ENCODE measurements at places on chromosomes 7 and 10. TPM values are rescaled to one million over a fixed set of nuclear protein-coding genes. Genes with fewer than 3 reads are reported as not detected.

MYL10 gene
- not detected for total RNA-seq

DNA sequence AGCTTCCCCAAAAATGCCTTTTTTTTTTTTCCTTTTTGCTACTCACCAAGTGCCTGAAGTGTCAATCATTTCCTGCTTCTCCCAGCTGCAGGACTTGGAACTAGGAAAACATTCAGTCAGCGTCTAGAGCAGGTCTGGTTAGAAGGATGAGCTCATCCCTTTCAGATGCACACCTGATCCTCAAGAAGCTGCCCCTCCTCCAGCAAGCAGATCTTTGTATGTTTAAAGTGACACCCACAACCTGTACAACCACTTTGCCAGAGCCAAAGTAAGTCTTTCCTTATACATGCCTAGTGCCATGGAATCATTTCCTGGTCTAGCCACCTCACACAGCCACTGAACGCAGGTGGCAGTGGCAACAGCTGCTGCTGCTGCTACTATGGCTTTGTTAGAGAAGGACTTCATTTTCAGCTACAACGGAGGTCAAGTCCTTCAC lies 10.4 kb upstream of the USP54 start:
- peak; percentile 63 for DNase-seq

- DNase-seq = no peak
These were observed 68.5 kb downstream of the CCDC71L start for GRCh38 chr7:106592282-106593027.

DNA sequence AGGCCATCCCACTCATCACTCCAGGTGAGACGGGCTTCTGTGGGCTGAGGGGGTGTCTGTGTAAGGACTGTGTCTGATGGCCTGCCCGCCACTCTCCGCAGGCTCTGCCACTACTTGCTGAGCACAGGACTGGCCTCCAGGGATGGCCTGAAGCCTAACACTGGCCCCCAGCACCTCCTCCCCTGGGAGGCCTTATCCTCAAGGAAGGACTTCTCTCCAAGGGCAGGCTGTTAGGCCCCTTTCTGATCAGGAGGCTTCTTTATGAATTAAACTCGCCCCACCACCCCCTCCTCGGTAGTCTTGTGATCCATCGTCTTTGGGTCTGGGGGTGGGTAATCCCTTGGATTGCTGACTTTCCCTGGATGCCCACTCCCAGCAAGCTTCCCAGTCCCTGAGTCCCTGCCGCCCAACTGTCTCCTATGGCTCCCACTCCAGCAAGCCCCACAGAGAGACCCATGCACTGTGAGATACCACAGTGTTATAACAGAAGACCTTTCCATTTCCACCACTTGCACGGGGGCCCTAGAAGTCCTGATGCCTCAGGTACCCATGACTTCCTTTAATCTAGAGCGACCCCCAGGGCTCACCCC lies 4.7 kb downstream of the FXYD4 start:
- no peak for DNase-seq

GRCh38 chr7:134587750-134588149 lies 38.8 kb downstream of the AKR1B15 start:
- DNase-seq = no peak

DNA sequence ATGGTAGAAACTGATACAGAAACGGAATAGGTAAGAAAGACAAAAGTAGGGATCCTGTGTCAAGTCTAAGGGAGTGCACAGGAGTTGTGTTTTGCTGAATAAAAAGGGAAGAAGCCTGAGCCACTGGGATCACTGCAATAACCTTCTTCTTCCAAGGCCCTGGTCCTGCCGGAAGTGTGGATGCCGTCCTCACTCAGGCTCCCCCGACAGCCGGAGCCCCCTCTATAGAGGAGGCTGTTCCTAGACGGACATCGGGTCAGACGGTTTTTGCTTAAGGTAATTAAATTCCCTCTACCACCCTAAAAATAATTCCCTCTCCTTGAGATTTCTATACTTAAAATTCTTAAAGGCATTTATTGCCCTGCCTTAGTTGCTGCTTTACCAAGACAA lies 566.9 kb downstream of the PTPRN2 start:
- DNase-seq = no peak

IL6 gene
- 2.0 TPM for total RNA-seq

GRCh38 chr10:45471059-45471458 lies 97.0 kb downstream of the ALOX5 start:
- no peak for DNase-seq

ANAPC16 gene
- total RNA-seq = 280 TPM

GRCh38 chr7:108051454-108051853 lies 48.5 kb upstream of the LAMB1 start:
- DNase-seq = no peak

- DNase-seq = no peak
These were observed 1021.3 kb upstream of the C7orf33 start for GRCh38 chr7:147569116-147569913.
